ENCODE measurements at places on chromosomes 4 and X.
A peak's percentile ranks its signal among the peaks of the same experiment; 100 is the strongest.

GRCh38 chr4:123017636-123018395, 95.4 kb upstream of the NUDT6 start:
- DNase-seq, result no peak

GRCh38 chr4:67141586-67141985, 403.7 kb downstream of the CENPC start:
- no peak for DNase-seq

DNA sequence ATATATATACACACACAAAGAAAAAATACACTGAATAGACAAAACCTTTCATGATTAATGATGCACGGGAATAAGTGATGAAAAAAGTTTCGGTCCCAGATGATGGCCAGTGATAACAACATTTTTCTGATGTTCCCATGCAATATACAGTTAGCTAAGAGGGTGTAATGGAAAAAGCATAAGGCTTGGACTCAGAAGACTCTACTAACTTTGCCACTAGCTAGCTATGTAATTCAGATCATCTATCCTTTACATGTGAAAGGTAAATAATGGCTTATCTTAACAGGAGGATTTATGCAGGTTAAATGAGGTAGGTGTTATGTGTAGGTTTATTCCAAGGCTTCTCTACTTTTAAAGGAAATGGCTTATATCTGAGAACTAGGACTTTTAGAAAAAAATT, 4.3 kb downstream of the RPS3A start:
- no peak for DNase-seq

GRCh38 chr4:114108869-114109268, 129.4 kb upstream of the ARSJ start:
- no peak for DNase-seq

DNA sequence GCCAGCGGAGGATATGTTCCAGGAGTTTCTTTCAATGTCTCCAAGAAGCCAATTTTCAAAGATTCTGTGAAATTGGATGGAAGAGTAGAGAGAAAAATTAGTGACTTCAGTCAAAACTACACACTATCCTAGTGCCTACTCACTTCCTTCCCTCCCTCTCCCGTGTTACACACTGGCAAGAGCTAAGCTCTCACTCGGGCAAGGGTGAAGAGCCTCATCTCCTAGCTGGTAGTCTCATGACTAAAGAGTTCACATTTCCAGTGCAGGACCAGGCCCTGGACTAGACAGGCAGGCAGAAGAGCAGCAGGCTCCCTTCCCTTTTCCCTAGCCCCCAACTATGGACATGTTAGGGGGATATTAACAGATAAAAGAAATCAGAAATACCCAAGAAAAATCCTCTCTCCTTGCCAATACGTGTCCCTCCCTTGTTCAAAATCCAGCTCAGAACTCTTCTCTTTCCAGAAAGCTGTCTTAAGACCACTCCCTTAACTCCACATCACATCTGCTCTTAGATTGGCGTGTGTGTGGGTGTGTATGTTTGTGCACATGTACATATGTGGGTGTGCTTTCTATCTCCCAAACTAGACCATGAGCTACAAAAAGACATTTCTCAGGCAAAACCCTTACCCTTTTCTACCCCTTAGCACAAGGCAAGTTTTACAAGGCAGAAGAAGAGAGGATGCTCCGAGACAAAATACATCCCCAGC, 29.9 kb downstream of the ZDHHC9 start:
- no peak for DNase-seq

GRCh38 chr4:152385551-152385950, 150.3 kb downstream of the FBXW7 start:
- no peak for DNase-seq

- no peak for DNase-seq
Measured at GRCh38 chr4:62482355-62482754, 1282.2 kb downstream of the ADGRL3 start.

DNA sequence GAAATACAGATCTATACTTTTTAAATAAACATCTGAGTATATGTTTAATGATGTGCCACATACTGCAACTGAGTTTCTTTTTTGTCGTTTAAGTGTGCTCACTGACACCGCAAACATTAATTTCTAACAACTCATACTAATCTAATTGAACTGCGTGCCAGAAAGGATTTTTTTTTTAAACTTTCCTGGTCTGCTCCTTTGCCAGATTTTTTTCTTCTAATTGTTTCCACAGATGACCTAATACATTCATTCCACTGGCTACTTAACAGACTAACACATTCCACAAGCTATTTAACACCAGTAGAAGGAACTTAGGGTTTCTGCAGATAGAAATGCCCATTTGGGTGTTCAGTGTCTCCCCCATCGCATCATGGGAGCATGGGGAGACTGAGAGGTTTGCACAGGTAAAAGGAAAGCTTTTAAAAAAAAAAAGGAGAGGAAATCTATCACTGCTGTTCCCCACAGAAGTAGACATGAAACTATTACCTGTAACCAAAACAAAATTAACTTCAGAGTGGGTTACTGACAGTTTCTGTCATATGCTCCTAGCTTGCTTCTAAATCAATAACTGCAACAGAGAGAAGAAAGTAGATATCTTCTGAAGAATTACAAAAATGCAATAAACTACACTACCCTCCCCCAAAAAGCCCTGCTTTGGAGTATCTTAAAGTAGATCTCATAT, 31.6 kb downstream of the SH3KBP1 start:
- no peak for DNase-seq

- DNase-seq, result no peak
Measured at GRCh38 chr4:168832763-168833575, 177.1 kb downstream of the CBR4 start.

DNA sequence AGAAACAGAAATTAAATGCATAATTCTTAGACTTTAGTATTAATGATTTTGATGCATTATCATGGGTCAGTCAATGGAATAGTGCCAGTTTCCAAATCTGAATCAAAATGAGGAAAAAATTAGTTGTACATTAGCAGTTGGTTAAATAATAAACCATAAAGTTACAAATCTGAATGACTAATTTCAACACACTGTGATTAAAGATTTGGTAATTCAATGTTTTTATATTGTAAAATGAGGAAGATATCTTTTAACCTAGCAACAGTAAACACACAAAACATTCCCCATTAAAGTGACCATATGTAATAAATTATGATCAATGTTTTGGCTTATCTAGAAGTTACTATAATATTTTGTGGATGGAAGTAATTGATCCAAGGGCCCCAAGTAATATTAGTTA, 1.6 kb downstream of the FBXO8 start:
- no peak for DNase-seq

DNA sequence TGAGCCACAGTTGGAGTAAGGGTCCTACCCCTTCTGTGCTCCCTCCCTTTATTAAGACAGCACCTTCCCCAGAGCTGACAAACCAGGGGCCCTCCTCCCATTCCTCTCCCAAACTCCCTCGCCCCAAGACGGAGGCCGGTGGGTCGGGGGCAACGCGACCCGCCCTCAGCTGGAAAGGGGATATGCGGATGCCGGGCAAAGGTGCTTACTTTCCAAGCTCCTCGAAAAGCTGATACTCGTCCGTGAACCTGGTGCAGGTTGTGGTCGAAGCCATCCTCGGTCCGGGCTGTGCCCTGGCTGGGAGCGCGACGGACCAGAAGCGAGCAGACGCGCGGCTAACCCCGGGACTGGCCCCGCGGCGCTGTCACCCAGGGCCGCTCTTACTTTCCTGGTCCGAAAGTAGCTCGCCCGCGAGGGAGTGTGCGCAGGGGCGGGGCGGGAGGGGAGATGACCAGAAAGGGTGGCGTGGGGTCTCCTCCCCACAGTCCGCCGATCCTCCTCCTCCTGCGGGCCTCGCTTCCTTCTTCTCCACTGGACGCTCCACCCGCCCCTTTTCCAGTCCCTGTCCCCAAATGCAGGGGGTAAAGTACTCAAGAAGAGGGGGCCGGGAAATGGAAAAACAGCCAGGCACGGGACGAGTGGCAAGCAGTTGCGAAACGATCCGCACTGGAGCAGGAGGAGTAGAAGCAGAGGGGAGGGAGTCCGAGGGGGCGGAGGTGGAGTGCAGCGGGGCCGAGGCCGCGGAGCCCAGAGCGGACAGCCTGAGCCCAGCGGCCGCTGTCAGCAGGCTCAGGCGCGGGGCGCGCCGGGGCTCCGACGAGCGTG, 531 bp downstream of the CAMK2D start:
- peak; percentile 26 for DNase-seq

DNA sequence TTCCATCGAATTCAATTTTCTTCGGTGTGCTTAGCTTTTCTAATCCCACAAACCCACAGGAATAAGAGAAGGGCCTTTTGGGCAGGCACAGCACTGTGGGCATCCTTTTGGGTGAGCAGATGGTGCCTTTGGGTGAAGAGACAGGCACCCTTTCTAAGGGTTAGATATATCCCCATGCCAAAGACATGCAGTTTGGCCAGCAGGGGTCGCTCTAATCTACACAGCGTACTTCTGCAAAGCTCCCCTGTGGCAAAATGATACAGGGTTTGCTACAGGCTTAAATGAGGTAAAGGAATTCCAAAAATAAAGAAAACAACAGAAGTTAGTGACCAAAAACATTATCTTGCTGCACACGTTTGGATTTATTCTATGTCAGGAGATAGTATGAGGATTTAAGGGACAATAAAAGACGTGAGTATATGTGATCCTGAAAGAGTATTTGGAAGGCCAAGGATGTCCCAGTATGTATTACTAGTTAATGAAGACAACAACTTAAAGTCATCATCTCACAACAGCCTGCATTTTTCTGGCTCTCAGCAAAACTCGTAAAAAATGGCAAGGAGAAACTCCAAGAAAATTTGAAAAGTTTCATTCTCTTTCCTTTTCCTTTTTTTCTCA, 49.5 kb downstream of the PHEX start:
- peak; percentile 16 for DNase-seq
